ENCODE measurements at places on chromosomes 12 and 14. TPM values are rescaled to one million over a fixed set of nuclear protein-coding genes. Genes with fewer than 3 reads are reported as not detected.
A peak's percentile ranks its signal among the peaks of the same experiment; 100 is the strongest.

IKBIP gene
- 31.7 TPM for total RNA-seq

CISTR gene
- not detected for total RNA-seq

AQP6 gene
- not detected for total RNA-seq

- no peak for DNase-seq
Measured at GRCh38 chr12:31035226-31035625, 38.4 kb upstream of the DDX11 start.

DNA sequence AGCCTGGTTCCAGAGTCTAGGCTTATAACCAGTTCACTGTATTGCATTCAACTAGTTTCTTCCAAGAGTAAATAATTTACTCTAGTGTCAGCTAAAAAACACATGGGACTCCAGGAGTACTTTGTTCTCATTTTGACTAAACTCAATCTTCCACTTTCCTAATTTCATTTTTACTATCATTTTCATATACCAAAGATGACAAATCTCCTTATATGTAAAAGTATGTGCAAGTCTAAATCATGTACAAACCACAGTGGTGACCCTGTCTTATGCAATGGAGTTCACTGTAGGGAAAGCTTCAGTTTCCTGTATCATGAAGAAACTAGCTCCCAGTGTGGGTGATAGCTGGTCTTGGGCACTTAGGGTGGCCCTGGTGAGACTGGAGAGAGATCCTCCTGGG, 151.6 kb downstream of the HELB start:
- DNase-seq: no peak

GLIPR1L1 gene
- total RNA-seq: not detected

DNA sequence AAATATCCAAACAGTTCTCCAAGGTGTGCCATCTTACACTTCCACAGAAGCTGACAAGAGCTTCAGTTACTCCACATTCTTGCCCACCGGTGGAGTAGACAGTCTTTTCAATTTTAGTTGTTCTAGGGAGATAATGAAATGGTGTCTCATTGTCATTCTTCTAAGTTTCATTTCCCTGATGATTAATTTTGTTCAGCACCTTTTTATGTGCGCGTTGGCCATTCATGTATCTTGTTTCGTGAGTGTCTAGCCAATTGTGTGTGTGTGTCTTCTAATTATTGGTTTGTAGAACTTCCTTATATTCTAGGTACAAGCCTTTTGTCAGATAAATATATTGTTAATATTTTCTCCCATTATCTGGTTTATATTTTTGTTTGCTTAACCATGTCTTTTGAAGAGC, 63.1 kb downstream of the GLT1D1 start:
- no peak for DNase-seq

DNA sequence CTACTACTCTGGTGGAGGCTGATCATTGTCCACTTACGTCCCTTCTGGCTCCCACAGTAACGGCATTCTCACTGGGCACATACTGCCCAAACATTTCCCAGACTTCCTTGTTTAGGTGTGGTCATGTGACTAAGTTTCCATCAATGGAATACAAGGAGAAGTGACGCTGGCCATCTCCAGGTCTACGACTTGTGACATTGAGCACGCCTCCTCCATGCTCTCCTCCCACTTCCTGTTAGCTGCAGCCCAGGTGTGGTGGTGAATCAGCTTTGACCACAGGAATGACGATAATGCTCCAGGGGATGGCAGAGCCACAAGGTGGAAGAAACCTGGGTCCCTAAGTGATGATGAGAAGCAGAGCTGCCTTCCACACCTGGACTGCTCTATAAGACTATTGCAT, 6.0 kb upstream of the SLC24A4 start:
- no peak for DNase-seq

DNA sequence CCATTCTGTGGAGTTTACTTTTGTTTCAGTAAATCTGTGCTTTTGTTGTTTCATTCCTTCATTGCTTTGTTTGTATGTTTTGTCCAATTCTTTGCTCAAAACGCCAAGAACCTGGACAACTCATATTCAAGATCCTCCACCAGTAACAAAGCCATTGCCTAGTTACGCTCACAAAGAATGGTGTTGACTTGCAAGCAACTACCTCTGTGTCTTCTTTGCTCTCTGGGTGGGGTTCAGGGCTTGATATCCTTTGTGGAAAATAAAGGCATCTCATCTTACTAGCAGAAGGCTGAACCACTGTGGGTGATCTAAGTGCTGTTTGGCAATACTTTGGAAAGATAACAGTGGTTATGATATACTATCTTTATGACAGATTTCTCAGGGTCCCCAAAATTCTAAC, 233.4 kb upstream of the ABCD2 start:
- DNase-seq: no peak

DNA sequence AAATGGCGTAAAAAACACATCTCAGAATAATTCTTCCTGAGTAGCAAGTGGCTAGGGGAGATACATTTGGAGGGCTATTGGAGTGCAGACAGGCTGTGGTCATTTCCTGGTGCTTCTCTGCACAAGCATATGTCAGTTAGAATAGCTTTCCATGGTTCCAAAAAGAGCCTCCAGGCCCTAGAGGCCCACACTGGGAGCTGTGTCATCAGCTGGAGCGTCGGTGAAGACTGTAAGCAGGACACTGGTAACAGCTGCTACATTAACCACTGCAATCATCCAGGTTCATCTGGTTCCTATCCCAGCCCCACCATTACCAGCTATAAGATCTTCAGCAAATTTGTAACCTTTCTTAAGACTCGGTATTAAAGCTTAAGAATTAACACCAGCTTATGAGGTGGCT, 31.7 kb upstream of the APPL2 start:
- peak; percentile 89 for DNase-seq

DNA sequence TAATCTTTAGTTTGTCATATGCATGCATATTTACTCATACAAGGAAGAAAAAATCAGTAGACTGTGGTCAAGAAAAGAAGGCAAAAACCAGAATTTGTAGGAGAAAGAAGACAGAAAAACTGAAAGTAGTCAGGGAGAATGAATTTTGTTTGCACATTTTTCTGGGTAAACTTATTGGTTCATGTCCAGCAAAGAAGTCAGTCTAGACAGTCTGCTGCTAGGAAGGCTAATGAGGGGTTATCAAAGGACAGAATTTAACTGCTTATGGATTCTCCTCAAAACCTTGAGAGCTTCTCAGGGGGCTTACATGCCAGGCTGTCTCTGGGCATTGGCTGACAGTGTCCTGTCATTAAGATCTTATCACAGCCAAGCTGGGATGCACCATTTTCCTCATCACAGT, 293.9 kb downstream of the RPAP3 start:
- no peak for DNase-seq

- DNase-seq: peak; percentile 91
Measured at GRCh38 chr12:56193025-56193578, 3.8 kb upstream of the SMARCC2 start.

NINJ2 gene
- 0.13 TPM for total RNA-seq

DNA sequence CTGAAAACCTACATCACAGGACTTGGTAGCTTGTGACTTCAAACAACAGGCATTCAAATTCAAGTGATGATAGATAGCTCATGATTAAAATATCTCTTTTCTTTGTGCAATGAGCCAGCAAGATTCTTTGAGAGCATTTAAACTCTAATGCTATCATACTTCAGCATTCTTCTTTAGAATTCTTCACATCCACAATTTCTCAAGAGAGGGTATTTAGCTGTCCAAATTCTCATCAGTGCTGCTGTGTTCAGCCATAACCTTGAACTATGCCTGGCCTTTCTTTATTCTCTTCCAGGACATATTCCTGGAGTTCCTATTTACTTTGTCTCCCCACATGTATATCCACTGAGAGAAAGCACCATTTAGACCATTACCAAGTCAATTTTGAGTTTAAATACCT, 321.1 kb downstream of the EGLN3 start:
- DNase-seq: no peak
